ENCODE measurements at places on chromosomes 16 and 17.
A peak's percentile ranks its signal among the peaks of the same experiment; 100 is the strongest.

DNA sequence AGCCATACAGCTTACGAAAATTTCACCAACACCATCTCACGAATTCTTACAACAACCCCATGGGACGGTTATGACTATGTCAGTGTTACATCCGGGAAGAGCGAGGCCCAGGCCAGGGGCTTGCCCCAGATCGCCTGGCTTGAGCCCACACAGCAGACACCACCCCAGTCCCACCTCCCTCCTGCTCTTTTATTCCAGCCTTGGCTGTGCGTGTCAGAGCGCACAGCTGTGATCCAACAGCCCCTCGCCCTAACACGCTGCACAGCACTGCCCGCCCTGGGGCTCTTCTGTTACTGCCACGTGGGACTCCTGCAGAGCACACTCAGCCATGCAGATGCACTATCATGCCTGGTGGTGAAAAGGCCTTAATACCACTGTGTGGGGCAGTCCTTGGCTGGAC lies 127.9 kb downstream of the ENGASE start:
- no peak for DNase-seq

DNA sequence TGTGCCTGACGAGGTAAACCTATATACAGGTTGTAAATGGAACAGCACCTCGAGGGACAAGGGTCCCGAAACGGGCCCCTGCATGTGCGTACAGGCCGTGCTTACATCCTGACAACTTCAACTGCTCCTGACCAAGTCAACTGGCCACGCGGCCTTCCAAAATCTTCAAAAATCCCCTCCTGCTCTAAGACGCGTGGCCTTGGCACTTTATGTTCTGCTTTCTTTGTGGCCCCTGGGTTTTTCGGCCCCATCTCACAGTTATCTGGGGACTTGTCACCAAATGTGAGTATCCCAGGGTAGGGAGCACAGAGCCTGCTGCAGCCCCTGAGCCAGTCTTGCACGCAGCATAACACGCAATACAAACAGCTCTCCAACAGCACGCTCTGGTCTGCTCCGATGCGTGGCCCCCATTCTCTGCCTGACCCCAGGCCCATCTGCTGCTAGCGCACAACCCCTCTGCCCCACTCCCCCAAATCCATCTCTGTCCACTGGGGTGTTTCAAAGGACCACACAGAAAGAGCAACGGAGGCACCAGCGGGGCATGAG lies 659 bp downstream of the RPH3AL start:
- peak; percentile 63 for DNase-seq

DNA sequence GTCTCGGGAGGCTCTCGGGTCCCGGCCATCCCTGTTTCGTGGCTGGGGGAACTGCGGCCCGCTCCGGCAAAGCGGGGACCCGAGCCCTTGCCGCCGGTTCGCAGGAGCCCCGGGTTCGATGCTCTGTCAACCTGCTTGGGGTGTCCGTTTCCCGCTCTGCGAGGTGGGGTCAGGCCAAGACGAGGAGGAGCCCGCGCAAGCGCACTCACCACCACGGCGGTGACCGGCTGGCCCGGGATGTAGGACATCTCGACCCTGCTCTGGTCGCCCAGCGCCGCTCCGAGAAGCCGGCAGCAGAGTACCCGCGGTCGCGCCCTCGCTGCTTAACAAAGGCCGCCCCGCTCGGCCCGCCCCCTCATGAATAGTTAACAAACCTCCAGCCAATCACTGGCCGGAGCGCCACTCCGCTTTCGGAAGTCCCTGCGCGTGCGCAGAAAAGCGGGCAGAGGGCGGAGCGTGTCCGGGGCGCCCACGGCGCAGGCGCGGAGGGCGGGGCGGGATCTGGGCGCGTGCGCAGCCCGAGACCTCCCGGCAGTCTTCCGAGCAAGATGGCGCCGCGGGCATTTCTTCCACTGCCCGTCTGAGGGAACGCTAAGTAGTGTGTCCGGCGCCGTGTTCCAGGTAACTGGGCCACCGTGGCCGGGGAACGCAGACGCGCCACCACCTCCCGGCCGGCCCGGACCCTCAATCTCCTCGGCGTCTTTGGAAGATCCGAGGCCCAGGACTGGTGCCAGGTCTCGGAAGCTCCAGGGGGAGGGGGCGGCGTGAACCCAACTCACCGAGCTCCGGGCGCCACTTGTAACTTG lies at the start of the genes EMC6 and TAX1BP3:
EMC6 (plus strand) TSS at position 534 of the 806 bp plus-strand sequence. CDS start 335 bp downstream, outside the sequence.
TAX1BP3 (minus strand) TSS at position 300 of the 806 bp plus-strand sequence; CDS start at position 248, 52 bp downstream.
- DNase-seq = peak; percentile 100

DNA sequence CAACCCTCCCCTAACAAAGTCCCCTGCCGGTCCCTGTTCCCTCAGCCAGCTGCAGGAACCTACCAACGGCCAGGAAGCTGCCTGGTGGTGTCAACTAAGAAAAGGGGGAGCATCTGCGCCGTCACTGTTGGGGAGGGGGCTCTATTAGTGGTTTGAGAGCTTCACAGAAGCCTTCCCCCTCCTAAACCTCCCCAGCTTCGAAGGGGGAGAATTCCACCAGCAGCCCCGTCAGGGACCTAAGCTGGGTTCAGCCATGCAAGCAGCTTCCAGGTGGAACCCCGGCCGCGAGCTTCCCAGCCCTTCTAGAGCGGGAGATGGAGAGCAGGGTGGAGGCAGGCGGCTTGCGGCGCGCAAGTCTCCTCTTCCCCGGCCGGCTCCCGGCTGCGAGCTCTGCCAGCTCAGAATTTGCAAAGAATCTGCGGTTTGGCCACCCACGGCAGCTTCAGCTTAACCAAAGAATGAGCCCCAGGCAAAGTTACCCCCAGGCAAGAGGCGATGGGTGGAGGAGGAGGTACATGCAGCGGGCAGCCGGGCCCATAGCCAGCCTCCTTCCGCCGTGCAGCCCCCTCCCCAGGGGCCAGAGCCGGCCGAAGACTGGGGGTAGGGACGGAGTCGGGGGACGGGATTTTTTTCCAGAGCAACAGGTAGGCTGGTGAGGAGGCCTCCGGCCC lies 33.7 kb downstream of the DDX19A start:
- DNase-seq = peak; percentile 89

GRCh38 chr16:71359431-71359830 lies 908 bp downstream of the CALB2 start:
- DNase-seq = no peak

GRCh38 chr17:64129515-64129764 lies 504 bp downstream of the ERN1 start:
- no peak for DNase-seq

All from spleen (tissue), 13 donors.